ENCODE measurements at places on chromosomes 2 and 18.

- DNase-seq = no peak
Observed at GRCh38 chr2:7915302-7916091, 766.4 kb upstream of the ID2 start.

- DNase-seq = no peak
Observed at GRCh38 chr2:224895377-224895776, 146.9 kb downstream of the DOCK10 start.

DNA sequence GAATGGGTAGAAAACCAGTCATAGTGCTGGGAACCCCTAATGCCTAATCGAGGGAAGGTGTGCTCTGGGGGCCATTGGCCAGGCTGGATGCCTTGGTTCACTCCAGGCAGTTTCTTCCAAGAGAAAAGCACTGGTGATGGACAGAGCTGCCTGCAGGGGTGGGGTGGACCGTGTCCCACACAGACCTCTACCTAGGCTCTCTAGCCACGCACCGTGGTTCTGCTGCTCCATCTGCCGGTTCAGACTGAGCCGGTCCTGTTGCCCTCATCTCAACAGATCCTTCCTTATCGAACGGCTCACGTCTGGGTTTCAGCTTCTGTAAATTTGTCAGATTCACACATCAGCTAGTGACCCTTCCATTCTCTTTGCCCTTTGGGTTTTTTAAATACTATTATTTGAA lies 46.4 kb downstream of the RALB start:
- DNase-seq = no peak

DNA sequence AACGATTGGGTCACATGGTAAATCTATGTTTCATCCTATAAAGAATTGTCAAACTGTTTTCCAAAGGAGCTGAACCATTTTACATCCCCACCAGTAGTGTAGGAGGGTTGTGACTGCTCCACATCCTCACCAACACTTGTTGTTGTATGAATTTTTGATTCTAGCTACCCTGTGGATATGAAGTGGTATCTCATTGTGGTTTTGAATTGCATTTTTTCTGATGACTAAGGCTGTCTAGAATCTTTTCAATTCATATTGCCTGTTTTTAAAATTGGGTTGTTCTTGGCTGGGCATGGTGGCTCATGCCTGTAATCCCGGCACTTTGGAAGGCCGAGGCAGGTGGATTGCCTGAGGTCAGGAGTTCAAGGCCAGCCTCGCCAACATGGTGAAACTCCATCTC lies 44.5 kb downstream of the TXNL1 start:
- no peak for DNase-seq

- no peak for DNase-seq
Observed at GRCh38 chr2:12618576-12618975, 98.2 kb upstream of the TRIB2 start.

DNA sequence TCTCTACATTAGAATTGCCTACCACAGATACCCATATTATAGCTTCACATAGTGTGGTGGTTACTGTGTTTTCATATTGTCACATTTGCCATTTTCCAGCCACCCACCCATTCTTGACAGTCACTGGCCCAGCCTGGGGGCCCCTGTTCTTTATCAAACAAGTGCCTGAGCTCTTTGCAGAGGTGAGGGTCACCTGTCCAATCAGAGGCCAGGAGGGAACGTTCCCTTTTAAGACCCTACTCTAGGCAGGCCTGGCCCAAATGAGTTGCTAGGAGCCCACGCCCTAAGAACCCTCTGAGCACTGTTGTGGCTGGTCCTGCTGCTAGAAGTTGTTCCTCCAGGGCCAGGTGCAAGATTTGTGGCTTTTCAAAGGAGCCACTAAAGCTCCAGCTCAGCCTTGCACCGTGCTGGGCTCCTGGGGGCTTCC lies 5.2 kb downstream of the IL37 start:
- DNase-seq = no peak

- DNase-seq = no peak
Observed at GRCh38 chr2:226478109-226478809, 321.4 kb downstream of the IRS1 start.

DNA sequence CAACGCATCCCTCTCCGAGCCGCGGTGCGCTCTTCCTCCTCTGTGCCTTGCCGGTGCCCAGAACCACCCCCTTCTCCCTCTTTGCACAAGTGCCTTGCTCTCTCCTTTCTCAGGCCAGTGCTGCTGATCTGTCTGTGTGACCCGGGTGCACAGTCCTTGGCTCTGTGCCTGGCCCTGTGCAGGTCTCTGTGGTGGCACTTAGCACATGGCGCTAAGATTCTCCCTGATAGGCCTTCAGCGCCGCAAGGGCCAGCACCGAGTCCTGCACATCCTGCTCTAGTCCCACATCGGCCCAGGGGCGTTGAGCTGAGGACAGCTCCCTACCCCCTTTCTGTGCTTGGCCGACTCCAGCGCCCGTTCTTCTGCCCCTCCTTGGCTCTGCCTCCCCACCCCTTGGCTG lies 136.1 kb downstream of the NEDD4L start:
- DNase-seq = no peak

- DNase-seq = no peak
Observed at GRCh38 chr2:4214444-4215205, 511.2 kb downstream of the DCDC2C start.

DNA sequence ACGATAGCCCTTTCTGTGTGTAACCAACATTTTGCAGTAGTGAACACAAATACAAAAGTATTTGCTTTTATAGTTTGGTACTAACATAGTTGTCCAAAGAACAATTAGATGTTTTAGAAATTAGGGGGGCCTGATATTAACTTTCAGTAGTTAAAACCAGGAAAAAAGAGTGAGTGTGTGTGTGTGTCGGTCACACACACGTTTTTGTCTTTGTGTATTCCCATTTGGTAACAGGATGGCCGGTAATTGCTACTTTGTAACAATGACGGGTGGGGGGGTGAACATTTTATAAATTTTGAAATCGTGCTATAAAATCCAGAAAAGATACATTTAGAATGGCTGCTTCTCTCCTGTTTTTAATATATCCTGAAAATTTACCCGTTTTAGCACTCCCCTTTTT lies 1.5 kb downstream of the PPIG start:
- DNase-seq = no peak

DNA sequence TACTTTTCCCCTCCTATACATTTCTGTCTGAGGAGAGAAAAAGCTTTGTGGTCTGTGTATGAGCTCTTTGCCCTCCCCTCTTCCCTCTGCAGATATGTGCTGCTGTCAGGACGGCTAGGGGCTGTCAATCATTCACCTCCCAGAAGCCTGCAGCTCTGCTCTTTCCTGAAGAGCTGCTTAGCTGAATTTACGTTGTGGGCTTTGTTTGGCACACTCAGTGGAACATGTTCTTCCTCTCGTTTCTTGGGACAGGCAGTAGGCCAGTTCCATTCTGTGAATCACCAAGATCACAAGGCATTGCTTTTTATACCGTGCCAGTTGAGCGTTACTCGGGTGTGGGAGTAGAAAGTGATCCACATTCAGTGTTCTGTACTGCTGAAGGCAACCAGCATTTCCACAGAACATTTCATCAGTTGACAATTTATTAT lies 136.7 kb downstream of the LAMA3 start:
- DNase-seq = no peak

DNA sequence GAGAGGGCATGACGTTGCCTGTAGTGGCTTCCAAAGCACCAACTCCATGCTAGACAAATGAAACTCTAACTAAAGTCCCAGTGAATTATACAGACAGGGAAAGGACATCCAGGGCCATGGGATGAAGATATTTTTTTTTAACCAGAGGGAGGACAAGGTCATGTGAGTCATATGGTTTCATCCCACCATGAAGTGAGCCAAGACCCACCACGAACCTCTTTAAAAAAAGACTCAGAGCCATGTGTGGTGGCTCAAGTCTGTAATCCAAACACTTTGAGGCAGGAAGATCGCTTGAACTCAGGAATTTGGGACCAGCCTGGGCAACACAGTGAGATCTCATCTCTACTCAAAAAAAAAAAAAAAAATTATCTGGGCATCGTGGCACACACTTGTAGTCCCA lies 115.2 kb downstream of the LIPG start:
- DNase-seq = no peak

All from CD4-positive, alpha-beta memory T cell (primary cell).